ENCODE measurements at places on chromosomes 4 and X. TPM values are rescaled to one million over a fixed set of nuclear protein-coding genes. Genes with fewer than 3 reads are reported as not detected.
A peak's percentile ranks its signal among the peaks of the same experiment; 100 is the strongest.

- no peak overlapping the region for H3K4me3 ChIP-seq
- DNase-seq, result no peak
Measured at GRCh38 chr4:153594210-153594609, 89.9 kb upstream of the TLR2 start.

DNA sequence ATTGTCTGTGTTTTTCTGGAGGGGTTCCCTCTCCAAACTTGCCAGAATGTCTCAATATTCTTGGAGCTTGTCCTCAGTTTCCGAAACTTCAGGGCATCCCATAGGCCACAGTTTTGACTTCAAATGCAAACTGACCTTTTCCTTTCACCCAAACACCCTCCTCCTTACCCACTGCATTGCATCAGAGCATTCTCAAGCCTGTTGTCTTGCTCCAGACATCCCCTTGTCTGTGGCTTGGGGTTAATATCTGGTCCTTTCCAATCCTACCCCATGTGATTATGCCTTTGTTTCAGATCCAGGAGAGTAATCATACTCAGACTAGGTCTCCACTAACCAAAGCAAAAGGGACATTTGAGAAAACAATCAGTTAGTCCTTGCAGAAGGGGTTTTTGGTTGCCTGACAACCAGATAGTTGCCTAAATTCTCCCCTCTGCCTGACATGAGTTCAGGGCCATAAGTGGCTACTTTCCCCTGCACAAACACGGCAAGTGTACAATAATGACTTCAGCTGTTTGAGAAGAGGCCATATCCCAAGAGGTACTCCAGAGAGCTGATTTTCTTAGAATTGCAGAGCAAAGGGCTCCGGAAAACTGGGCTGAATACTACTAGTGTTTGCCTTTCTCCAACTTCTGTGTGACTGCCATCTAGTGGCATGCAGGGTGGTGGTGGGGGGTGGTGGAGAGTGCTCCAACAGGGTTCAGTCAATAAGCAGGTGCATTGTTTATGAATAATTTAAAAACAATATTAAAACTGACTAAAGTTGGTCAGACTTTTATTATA is 130.2 kb downstream of the CHRDL1 start:
- DNase-seq, result no peak
- H3K4me1 ChIP-seq, result no peaks in the 10 kb centered on the region
- H3K4me3 ChIP-seq, result no peak overlapping the region

- no peaks in the 10 kb centered on the region for H3K36me3 ChIP-seq
- H3K4me3 ChIP-seq, result no peak overlapping the region
- H3K27me3 ChIP-seq, result no peaks in the 10 kb centered on the region
- no peak for DNase-seq
Measured at GRCh38 chr4:177201614-177202013, 108.1 kb upstream of the NEIL3 start.

DNA sequence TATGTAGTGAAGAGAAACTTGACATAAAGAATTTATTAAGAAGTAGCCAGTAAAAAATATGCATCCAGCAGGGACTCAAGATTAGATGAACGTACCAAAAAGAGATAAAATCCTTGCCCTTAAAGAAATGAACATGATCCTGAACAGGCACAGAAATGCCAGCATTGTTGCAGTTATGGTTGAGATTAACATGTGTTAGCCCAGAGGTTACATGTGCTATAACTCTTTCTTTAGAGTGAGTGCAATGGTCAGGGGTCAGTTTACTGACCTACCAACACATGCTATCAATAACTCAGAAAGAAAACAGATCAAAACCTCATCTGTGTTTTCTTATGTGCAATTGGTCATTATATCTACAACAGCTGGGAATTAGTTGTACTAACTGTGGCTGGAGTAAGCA is 166.1 kb upstream of the NDST3 start:
- no peaks in the 10 kb centered on the region for H3K36me3 ChIP-seq
- DNase-seq, result no peak
- no peaks in the 10 kb centered on the region for H3K27me3 ChIP-seq
- H3K4me1 ChIP-seq, result no peaks in the 10 kb centered on the region

DNA sequence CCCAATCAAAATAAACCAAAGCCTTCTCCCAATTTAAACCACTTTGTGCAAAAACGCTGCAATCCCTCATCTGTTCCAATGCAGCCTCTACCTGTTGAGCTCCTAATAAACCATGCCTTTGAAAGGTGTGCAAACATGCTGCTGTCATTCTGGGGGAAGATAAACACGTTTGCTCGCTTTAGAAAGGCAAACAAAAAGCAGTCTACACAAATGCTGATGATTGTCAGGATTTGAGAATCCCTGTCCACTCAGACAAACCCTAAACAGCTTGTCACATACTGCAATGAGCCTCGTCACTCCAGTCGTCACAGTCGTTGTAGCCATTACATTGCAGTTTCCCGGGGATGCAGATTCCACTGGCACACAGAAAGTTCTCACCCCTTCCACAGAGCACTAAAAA is 145.2 kb downstream of the CORIN start:
- no peak for DNase-seq
- no peaks in the 10 kb centered on the region for H3K27me3 ChIP-seq
- no peak overlapping the region for H3K27ac ChIP-seq
- no peaks in the 10 kb centered on the region for H3K4me1 ChIP-seq
- H3K36me3 ChIP-seq, result no peaks in the 10 kb centered on the region

GRCh38 chr4:73668782-73669201 is 48.6 kb upstream of the RASSF6 start:
- H3K4me1 ChIP-seq, result no peaks in the 10 kb centered on the region
- H3K27ac ChIP-seq, result no peak overlapping the region

- no peak overlapping the region for H3K27ac ChIP-seq
- no peaks in the 10 kb centered on the region for H3K36me3 ChIP-seq
- no peak for DNase-seq
- no peaks in the 10 kb centered on the region for H3K27me3 ChIP-seq
- H3K4me3 ChIP-seq, result no peak overlapping the region
Measured at GRCh38 chr4:125187226-125188176, 127.3 kb upstream of the FAT4 start.

- H3K36me3 ChIP-seq, result no peaks in the 10 kb centered on the region
- H3K4me3 ChIP-seq, result no peak overlapping the region
- DNase-seq, result peak; percentile 93
- H3K27ac ChIP-seq, result no peak overlapping the region
- H3K4me1 ChIP-seq, result no peaks in the 10 kb centered on the region
Measured at GRCh38 chr4:1356181-1356998, 9.4 kb downstream of the UVSSA start.

Gene ARMCX4
- total RNA-seq, result 15.4 TPM
